GM20000 (cell line): ENCODE measurements at places on chromosomes 3 and 15.
A peak's percentile ranks its signal among the peaks of the same experiment; 100 is the strongest.

GRCh38 chr15:91376038-91376437 lies 276.0 kb downstream of the SV2B start:
- DNase-seq, result no peak

- DNase-seq, result no peak
Observed at GRCh38 chr3:165202995-165203394, 6.8 kb upstream of the SLITRK3 start.

DNA sequence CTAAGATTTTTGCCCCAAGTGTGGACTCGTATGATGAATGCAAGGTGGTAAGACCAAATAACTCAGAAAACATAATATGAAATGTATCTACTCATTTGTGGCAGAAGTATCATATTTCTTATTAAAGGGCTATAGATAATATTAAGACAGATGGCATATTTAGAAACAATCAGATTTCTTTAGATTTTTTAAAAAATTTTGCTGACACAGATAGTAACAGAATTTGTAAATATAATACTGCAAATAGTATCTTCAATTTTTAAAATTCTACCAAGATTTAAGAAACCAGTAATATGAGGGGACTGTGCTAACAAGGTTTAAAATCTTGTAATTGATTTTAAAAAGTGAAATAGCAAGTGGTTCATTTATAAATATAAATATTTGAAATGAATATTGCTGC lies 1064.1 kb downstream of the DIPK2A start:
- DNase-seq, result no peak

GRCh38 chr15:48703544-48703943 lies 58.0 kb upstream of the FBN1 start:
- DNase-seq, result no peak

- DNase-seq, result peak; percentile 69
Observed at GRCh38 chr3:196111939-196112386, 30.1 kb upstream of the TFRC start.

DNA sequence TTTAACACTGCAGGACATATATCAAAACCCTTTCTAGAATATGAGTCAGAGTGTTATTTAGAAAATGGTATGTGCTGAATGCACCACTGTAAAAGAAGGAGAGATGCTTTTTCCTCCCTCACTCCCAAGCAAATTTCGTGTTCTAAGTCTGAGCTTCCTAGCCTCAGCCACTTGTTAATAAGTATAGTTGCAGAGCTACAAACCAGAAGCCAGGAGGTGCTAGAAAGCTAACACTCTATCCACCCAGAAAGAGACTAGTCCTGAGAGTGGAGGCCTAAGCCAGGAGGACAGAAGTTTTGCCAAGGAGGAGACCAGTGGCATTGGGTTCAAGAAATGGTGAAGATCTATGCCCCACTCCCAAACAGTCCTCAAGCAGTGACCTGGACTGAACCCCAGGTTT lies 40.5 kb upstream of the GYG1 start:
- DNase-seq, result no peak

GRCh38 chr3:58899953-58900298 lies 149.9 kb downstream of the CFAP20DC start:
- DNase-seq, result no peak

GRCh38 chr3:109642025-109642424 lies 304.7 kb upstream of the DPPA4 start:
- DNase-seq, result no peak
